Activated naive CD4-positive, alpha-beta T cell treated with anti-CD3 and anti-CD28 coated beads, Interleukin-2, amount 10 ng/mL, durations not matched to agents 7 days and 5 days (primary cell): ENCODE measurements at places on chromosomes 3 and 15.

GRCh38 chr3:36258421-36258820 lies 121.9 kb upstream of the STAC start:
- no peak for DNase-seq

DNA sequence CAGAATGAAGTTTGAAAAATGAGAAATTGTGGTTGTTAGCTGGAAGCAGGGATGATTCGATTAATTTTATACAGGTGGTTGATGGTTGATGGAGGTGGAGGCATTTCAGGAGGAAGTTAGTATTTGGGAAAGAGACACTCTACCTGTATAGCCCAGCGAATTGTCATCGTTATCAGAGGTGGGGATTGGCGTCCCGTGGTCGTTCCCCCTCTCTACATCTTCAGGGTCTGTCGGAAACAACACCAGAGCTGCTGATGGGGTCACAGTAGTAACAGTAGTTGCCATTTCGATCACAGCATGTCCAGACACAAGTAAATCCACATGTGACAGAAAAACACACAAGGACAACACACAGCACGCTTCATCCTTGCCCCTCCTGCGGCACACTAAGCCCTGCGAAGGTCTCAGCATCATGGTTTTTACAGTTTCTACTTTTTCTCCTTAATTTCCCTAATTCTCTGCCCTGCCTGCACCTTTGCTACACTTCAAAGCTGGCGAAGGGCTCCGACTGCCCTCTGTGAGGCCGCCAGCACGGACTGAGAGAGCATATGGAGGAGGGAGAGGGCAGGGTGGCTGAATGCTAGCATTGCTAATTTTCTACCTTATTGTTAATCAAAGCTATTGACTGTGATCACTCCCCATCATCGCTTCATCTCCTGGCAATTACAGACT lies 642.3 kb downstream of the ROBO1 start:
- DNase-seq = no peak

DNA sequence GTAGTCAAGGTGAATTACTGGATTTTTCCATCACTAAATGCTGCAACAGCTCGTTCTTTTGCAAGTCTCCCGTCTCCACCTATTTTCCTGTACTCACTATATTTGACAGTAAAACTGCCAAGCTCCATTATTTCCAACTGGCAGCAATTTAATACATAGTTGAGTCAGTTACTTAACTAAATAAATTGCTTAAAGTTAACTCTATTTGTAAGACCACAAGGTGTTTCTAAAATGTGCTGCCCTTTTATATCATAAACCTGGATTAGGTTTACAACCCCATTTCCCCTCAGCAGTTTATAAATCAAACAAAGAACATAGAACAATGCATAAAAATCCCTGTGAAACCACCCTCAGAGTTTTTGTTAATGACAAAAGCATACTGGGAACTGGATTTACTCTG lies 211.4 kb upstream of the DPH6 start:
- DNase-seq = no peak

DNA sequence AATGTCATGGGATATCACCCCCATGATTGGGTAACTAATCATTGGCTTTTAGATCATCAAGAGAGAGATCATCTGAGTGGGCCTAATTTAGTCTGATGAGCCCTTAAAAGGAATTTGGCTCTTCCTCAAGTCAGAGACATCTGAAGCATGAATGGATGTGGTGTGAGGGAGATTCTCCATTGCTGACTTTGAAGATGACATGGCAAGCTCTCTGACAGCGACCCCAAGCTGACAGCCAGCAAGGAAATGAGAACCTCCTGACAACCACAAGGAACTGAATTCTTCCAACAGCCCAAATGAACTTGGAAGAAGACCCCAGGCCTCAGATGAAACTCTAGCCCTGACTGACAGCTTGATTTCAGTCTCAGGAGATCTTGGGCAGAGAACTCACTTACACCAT lies 108.4 kb upstream of the SPATA12 start:
- DNase-seq = no peak

DNA sequence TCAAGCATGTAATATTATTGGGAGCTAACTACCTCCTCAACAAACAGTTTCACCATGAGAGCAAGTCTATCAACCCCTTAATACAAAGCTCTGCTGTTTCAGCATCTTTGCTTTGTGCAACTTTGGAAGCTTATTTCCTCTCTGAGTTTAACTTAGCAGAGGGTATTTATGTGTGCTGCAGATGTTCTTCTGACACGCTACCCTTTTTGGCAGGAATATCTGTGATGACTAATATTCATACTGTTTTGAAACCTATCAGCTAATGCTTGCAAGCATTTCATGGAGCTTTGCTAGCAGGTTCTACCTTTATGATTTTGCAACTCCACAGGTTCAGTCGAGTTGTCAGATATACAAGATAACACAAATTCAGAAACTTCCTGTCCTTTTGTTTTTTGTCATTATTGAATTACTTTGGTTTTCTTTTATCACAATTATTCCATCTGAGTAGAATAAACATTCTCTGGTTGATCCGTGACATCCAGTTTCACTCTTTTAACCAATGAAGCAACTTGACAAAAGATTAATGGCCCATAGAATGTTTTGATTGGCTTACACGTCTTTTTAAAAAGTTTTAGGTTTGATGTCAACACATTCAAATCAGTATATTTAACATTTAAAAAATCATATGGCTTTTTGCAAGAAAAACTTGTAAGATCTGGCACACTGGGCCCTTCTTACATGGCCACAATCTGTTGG lies 1.7 kb upstream of the SLC9A9 start:
- DNase-seq = no peak

GRCh38 chr3:169362301-169362700 lies 301.2 kb downstream of the MECOM start:
- no peak for DNase-seq

DNA sequence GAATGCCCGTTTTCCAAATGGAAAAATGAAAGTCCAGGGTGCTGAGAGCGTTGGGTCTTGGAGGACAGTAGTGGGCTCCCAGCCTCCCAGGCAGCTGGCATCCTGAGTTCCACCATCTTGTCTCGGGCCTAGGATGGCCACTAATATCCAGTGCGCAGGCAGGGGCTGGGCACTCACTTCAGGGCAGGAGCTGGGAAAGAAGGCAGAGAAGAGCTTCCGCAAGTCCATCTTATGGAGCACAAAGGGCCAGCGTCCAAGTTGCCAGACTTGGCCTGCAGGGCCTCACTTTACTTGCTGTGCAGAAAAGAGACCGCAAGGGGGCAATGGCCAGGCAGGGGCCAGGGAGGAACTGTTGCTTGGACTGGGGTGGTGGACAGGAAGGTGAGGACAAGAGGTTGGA lies 46.1 kb downstream of the IQSEC1 start:
- DNase-seq = no peak

DNA sequence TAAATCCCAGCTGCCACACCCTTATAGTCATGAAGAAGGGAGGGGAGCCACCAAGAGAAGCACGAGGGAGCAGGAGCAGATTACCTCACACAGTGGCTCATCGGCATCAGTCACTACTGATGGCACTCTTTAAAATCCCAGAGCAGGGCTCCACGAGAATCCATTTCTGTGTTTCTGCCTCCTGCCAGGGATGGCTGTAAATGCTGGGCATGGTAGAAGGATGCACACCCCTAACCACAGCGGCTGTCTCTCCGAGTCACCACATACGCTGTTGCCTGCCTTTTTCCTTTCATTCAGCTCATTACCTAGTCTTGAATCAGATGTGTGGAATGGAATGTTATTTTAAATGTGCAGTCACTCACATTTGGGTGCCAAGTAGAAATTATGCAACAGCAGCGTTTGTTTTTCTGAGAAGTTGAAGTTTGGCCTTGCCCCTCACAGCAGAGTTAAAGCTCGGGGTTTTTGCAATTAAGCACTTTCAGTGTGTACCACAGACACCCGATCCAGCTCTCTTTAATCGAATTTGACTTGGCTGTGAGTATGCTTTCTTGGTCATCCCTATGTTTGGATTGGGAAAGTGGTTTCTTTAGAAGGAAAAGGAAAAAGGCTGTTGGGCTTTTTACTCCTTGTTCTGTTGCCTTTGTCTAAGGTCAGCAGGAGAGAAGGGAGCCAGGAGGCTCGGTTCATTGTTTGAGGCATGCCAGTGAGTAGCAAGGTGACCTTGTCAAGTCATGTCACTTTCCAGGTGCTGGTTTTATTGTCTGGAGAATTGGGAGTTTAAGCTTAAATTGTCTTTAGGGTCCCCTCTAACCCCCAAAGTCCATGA lies 284.2 kb upstream of the TPM1 start:
- DNase-seq = no peak

DNA sequence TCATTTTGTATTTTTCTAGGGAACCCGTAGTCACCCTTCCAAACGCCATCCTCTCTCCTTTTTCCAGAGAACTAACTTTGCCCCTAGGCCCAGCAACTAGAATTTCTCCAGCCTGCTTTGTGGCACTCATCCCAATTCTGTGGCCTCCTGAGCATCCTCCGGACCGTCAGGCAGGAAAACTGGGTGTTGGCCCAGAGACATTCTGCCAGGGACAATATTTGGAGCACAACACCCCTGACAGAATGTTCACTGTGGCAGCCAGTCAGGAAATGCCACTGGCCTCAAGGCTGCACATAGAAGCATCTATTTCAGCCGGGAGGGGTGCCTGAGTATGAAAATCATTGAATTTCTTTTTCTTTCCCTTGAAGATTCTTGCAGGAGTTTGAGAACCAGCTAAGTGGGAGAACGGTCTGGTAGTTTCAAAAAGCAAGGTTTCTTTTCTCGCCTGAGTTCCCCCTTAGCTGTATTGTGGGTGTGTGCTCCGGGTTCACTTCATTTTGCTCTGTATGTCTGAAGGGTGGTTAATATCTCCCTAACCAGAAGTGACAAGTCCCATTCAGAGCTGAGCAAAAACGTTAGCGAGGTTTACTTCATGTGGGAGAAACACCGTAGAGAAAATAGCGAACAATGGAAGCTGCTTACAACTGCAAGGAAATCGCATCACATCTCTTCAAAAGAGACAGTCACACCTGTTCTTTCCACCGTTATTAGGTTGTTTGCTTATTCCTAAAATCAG lies 108.1 kb upstream of the TPM1 start:
- DNase-seq = no peak

DNA sequence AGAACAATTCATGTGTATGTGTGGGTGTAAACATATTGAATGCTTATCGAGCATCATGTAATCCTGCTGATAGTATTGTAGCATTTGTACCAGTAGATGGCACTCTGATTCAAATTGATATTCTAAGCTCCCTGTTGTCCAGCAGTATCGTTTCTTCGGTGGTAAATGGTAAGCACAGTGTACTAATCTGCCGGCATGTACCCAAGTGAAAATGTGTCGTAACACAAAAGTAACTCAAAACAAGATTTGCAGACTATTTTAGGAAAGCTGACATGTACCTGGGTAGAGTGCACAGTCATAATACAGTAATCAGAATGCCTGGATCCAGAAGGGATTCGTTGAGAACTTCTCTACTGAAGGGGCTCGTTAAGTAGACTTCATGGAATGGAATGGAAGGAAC lies 31.7 kb upstream of the MNS1 start:
- no peak for DNase-seq

GRCh38 chr15:74431116-74431515 lies 2.6 kb downstream of the SEMA7A start:
- DNase-seq = no peak

GRCh38 chr3:196237203-196237602 lies 20.9 kb downstream of the SLC51A start:
- DNase-seq = no peak

DNA sequence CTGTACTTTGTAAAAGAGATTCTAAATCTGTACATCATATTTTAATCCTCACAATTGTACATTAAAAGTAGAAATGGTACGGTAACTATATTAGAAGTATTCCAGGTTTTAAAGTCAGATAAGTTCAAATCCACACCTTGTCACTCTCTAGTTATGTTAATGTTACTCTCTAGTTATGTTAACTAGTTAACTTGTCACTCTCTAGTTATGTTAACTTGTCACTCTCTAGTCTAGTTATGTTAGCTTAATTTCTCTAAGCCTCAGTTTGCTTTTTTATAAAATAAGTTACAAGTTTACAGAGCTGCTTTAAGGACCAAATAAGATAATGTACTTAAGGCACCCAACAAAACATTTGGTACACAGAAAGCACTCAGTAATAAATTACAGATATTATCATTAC lies 42.6 kb downstream of the ZNF280D start:
- no peak for DNase-seq

DNA sequence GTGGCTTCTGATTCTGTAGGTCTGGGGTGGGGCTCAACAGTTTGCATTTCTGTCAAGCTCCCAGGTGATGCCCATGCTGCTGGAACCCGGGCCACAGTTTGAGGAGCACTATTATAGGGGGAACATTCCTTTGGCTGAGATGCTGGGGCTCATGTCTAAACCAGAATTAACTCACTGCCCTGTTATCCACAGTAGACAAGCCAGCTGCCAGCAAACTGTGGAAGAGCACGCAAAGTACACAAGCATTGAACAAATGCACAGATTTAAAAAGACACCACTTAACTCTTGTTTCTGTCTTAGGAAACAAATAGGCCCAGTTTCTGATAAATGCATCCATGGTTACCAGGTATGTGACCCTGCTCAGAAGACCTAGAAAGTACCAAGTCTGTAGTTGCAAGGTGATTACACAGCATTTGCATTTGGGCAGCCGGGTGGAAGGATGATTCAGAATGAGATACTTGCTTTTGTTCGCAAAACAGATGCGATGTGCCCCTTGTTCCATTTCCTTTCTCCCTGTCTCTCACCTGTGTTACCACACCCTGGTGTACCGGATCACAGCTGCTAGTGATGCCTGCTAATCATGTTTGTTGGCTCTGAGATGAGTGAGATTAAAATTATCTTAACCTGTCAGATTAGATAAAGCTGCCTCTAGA lies 12.4 kb downstream of the GYG1 start:
- DNase-seq = no peak

- DNase-seq = no peak
Measured at GRCh38 chr15:35690698-35691116, 144.7 kb upstream of the DPH6 start.

- no peak for DNase-seq
Measured at GRCh38 chr3:152519376-152519775, 250.6 kb downstream of the MBNL1 start.

- DNase-seq = no peak
Measured at GRCh38 chr15:76150513-76150912, 90.7 kb downstream of the TMEM266 start.

- no peak for DNase-seq
Measured at GRCh38 chr15:59137566-59137965, 32.6 kb downstream of the CCNB2 start.

DNA sequence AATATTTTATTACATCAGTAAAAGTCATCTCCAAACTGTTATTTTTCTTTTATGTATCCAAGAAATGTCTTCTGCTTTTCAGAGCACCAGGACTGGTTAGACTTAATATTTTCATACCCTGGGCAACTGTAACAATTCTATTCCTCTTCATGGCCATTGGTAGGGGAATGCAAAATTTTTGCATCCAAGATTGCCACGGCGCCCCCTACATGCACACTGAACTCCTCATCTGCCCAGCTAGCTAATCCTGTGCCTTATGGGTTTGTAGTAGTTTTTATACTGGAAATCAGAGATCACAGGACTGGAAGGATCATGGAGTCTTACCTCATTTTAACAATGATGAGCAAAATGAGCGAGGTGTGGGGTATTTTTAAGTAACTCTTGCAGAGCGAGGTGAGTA lies 74.2 kb downstream of the CRTC3 start:
- peak; percentile 73 for DNase-seq

GRCh38 chr3:192229866-192230265 lies 497.5 kb downstream of the FGF12 start:
- DNase-seq = no peak
